ENCODE measurements at places on chromosomes 4 and X. TPM values are rescaled to one million over a fixed set of nuclear protein-coding genes. Genes with fewer than 3 reads are reported as not detected.

GNRHR gene
- polyA plus RNA-seq: not detected

PDGFRA gene
- 12.3 TPM for polyA plus RNA-seq

MND1 gene
- 1.5 TPM for polyA plus RNA-seq

PTTG2 gene
- polyA plus RNA-seq: not detected

NPNT gene
- 117 TPM for polyA plus RNA-seq

DMP1 gene
- polyA plus RNA-seq: not detected

All from kidney (tissue), 22 donors.